ENCODE measurements at places on chromosomes 2 and 18. TPM values are rescaled to one million over a fixed set of nuclear protein-coding genes. Genes with fewer than 3 reads are reported as not detected.

DNA sequence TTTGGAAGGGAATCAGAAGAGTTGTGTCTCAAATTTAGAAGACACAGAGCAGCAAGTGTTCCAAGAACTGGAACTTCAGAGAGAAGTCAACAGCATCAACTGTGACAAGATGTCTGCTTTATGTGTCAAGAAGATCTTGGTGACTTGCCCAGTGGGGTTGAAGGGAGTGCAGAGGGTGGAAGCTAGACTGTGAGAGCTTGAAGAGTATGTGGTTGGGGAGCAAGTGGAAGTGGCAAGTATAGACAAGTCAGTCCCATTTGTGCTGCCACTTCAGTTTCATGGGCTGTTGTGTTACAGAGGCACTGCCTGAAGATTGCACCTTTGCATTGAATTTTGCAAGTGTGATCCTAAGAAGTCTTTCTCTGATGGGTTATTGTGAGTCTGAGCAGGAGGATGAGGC, 68.7 kb upstream of the MC2R start:
- no peak for DNase-seq

The KATNAL2 gene
- polyA plus RNA-seq, result 7.3 TPM

The NCOA1 gene
- 61.0 TPM for polyA plus RNA-seq

The ARHGAP25 gene
- polyA plus RNA-seq, result 6.3 TPM

DNA sequence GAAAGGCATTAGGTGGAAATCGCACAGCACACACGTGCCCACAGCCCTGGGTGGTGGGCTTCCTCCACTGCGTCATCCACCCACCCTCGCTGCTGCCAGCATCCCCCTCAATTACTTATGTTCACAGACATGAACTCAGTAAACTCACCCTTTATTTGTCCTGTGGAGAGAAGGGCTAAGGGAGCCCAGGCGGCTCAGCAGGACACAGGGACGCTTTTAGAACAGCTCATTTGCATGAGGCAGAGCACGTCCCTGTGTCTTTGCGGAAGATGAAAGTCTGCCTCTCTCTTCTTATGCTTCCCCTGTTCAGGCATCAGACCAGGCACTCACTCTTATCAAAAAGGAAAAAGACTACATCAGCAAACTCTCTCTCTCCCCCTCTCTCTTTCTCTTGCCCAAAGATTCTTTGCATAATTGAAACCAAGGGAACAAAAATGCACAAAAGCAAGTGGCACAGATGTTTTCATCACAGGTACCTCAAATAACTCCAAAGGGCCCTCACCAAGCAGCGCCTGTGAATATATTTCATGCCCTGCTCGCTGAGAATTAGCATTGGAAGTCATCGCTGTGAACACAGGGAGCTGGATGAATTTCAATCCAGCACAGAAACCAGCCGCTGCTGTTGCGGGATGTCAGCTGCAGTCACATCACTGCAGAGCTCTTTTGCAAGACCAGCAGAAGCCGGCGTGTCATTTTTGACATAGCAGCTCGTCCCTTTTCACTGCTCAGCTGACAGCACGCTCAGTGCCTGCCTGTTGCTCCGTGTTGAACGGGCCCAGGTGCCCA, 376.3 kb upstream of the MYT1L start:
- DNase-seq, result no peak

The FAM110C gene
- polyA plus RNA-seq, result 8.9 TPM

DNA sequence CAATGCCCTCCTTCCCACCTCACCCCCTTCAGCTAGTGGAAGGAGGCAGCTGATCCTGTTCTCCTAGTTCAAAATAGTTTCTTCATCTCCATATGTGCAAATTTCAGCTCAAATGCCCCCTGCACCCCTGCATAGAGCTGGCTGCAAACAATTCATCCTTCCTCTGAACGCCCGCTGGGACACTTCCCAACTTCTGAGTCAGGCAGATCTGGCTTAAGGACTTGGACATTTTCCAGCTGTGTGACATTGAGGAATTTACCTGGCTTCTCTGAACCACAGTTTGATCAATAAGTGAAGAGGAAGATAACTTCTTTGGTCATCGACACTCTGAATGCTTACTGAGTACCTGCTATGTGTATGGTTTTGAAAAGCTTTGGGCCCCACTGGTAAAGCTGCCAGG, 23.5 kb downstream of the PTGR3 start:
- DNase-seq, result no peak

DNA sequence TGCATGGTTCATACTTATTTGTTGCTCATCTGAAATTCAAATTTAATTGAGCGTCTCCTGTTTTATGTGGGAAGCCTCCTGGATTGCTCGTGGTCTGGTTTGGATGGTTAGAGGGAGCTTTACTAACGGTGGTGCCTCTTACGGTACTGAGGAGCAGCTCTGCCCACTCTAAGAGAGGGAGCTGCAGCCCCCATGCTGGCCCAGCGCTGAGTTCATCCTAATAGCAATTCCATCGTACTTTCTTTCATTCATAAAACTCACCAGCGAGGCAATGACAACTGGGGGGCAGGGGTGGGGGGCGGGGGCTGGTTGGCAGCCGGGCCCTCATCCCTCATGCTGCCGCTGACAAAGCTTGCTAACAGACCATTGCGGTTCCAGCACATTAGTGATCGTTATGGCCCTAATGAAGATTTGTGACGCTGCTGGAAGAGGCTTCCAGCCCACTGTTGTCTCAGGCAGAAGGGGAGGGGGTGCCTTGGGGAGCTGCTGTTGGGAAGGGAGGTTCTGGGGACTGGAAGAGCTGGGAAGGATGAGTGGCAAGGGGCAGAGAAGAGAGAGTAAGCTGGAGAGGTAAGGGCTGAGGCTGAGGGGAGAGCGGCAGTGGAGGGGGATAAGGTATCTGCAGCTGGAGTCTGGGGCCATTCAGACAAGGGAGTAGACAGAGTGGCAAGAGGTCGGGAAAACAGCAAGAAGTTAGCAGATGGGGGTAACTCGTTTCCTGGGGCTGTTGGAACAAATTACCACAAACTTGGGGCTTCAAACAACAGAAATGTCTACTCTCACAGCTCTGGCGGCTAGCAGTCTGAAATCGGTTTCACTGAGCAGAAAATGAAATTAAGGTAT, 238.1 kb downstream of the LPIN1 start:
- DNase-seq, result no peak

- no peak for DNase-seq
Measured at GRCh38 chr2:136085453-136086209, 32.3 kb downstream of the CXCR4 start.

- no peak for DNase-seq
Measured at GRCh38 chr18:26869640-26870039, 4.1 kb upstream of the AQP4 start.

DNA sequence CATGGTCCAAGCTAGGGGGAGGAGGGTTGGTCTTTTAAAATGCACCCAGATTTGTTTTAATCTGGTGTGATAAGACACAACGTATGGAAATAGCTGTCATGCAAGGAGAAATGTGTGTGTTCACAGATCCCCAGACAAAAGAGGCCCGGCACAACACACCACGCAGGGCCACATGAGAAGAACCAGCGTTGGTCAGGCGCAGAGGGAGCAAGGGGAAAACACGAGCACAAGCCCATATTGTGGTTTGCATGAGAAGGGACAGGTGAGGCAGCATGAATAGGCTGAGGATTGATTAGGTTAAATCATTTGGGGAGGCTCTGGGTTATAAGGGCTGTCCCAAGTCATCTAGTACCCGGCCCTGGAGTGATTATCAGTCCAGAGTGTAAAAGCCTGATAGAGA, 272.5 kb upstream of the NCKAP5 start:
- DNase-seq, result no peak

DNA sequence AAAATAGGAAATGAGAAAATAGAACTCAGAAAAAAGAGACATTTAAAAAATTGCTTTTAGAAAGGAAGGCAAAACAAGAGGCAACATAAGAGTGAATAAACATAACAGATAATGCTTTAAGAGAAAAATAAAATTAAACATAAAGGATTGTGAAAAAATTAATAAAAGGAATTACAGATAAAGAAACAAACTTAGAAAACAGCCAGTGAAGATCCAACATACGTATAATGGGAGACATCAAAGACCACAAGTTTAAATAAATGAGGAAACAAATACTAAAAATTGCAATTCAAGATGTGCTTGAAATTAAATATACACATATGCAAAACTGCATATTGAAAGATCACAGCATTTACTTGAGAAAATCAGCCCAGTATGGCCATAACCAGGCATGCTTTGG, 448.9 kb downstream of the NBAS start:
- DNase-seq, result no peak

- DNase-seq, result no peak
Measured at GRCh38 chr2:10019602-10020400, 23.5 kb upstream of the KLF11 start.

DNA sequence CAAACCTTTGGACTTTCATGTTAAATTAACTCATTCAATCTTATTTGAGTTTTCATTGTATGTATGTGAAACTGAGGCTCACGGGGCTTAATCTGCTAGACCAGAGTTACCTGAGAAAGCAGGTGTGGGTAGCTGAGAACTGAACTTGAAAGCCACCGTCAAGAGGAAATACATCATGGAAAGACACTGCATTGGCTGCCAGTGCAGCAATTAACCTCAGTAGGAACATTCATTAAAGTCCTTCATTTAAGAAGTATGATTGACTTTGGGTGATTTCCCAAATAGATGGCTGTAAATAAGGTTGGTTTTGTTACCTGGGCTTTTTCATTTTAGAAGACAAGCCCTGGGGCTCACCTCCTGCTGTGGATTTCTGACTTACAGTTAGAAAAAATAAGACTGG, 36.5 kb upstream of the MGAT5 start:
- DNase-seq, result no peak

The SPOPL gene
- polyA plus RNA-seq, result 28.2 TPM
